ENCODE measurements at places on chromosomes 5 and 9.

GRCh38 chr9:68750255-68750654 is 45.2 kb downstream of the PIP5K1B start:
- DNase-seq, result no peak

DNA sequence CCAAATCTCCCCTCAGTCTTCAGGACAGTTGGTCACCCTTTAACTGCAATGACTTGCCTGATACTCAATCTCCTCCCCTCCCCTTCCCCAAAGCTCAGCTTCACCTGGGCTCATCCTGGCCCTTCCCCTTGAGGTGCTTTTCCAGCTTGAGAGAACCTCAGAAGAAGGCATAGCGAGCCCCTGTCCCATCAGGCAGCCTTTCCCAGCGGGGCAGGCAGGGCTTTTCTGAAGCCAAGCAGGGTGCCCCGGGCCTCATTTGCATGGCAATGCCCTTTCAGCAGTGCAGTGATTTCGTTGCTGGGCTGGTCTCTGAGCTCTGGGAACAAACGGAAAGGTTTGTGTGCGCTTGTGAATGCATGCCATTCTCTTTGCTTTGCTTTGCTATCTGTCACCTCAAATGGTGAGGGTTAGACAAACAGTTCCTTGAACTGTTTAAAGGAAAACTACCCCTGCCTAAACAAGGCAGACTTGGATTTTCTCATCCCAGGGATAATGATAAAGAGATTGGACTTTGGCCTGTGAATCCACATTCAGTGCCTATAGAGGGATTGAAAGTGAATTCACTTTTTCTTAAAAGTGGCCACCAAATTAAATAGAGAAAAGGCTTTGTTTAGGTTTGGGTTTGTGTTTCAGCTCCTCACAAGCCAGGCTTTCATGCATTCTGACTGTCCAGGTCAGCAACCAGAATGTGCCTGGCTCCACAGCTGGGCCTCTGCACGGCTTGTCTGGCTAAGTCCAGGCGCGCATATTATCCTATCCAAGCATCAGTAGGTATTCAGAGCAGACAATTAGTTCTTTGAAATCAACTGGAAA is 165.3 kb downstream of the ZNF608 start:
- no peak for DNase-seq

GRCh38 chr9:126217250-126217653 is 109.4 kb upstream of the MVB12B start:
- DNase-seq, result no peak

- DNase-seq, result no peak
Observed at GRCh38 chr9:5920860-5921328, 30.2 kb downstream of the MLANA start.

GRCh38 chr5:179229331-179229831 is 115.9 kb downstream of the ADAMTS2 start:
- DNase-seq, result no peak

- no peak for DNase-seq
Observed at GRCh38 chr5:33966805-33967204, 17.7 kb downstream of the SLC45A2 start.

DNA sequence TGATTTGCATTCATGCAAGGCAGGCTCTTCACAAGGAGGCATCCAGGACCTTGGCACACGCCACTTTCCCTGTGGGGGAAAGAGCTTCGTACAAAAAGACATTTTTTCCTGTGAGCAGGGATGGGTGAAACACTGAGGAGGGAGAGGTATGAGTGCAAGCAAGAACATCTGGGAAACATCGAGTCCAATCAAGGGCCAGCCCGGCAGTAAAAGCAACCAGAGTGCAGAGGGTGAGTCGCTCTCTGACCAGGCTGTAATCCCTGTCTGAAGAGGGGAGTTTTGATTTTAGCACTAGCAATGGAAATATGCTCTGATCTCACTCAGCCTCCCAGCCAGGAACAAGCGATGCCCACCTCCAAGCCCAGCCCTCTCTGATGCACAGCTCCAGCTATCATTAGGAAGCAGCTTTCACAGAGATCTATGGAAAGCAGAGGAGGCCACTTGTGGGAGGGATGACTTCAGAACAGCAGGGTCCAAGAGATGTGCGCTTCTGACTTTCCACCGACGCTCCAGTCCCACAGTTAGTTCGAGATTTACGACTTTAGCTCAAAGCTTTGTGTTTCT is 211.0 kb upstream of the ADAMTS16 start:
- no peak for DNase-seq

GRCh38 chr9:131668439-131669268 is 71.2 kb downstream of the RAPGEF1 start:
- peak; percentile 72 for DNase-seq

DNA sequence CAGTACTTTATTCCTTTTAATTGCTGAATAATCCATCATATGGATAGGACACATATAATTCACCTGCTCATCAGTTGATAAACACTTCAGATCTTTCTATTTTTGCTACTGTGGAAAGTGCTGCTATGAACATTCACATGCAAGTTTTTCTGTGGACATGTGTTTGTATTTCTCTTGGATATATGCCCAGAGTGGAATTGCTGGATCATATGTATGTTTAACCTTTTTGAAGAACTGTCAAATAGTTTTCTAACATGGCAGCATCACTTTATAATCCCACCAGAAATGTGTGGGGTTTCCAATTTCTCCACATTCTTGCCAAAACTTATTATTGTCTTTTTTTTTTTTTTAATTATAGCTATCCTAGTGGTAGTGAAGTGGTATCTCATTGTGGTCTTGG is 15.1 kb downstream of the CARTPT start:
- DNase-seq, result no peak

GRCh38 chr5:1059884-1060263 is 51.3 kb downstream of the NKD2 start:
- no peak for DNase-seq

GRCh38 chr9:91306296-91306630 is 55.5 kb downstream of the AUH start:
- no peak for DNase-seq

DNA sequence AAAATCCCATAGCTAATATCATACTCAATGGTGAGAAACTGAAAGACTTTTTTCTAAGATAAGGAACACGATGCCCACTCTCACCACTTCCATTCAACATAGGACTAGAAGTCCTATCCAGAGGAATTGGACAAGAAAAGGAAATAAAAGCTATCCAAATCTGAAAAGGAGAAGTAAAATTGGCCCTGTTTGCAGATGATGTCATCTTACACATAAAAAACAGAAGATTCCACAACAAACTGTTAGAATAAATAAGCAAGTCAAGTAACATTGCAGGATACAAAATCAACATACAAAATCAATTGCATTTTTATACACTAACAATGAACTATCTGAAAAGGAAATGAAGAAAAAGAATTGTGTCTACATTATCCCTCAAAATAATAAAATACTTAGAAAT is 308.0 kb downstream of the MCTP1 start:
- DNase-seq, result no peak

- no peak for DNase-seq
Observed at GRCh38 chr9:114856215-114856941, 50.5 kb upstream of the TNFSF15 start.

GRCh38 chr9:124503713-124504529 is 3.3 kb downstream of the NR5A1 start:
- no peak for DNase-seq

DNA sequence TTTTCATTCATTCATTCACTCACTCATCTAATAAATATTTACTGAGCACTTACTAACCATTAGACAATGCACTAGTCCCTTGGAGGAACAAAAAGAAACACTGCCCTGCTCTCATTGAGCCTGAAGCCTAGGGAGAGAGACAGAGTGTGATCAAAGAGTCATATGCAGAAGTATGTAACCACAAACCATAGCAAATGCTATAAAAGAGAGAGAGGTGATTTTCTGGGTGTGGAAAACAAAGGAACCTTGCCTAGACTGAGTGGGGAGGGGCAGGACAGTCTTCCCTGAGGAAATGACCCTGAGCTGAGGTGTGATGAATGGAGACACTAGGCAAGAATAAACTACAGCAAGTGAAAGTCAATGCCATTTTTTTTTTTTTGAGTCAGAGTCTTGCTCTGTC is 10.8 kb upstream of the ADRA1B start:
- DNase-seq, result no peak

DNA sequence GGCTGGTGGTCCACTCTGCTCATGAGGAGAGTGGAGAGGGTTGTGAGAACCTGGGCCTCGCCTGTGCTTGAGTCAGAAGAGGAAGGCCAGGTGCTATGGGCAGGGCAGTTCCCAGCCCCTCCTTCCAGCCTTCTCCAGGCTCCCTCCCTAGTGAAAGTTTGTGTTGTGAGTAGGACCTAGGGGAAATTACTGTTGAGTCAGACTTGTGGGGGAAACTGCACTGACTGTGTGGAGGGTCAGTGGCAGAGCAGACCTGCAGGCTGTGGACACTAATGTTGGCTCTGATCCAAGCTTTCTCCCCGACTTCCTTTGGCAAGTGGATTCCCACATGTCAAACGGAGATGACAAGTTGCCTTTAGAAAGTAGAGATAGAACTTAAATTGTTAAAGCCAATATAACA is 102.6 kb downstream of the ARHGAP26 start:
- no peak for DNase-seq

- no peak for DNase-seq
Observed at GRCh38 chr9:133733796-133734533, 4.2 kb downstream of the SARDH start.

GRCh38 chr9:36572515-36573418 is at the start of gene MELK:
TSS of gene MELK (plus strand) at chr9:36572895. CDS start at chr9:36581682, 8,787 bp downstream.
- peak; percentile 91 for DNase-seq

- DNase-seq, result no peak
Observed at GRCh38 chr5:67028941-67029340, 167.7 kb downstream of the CD180 start.

GRCh38 chr9:119697996-119698395 is 328.8 kb upstream of the BRINP1 start:
- no peak for DNase-seq

- no peak for DNase-seq
Observed at GRCh38 chr5:160470437-160471361, 49.0 kb downstream of the PTTG1 start.

- no peak for DNase-seq
Observed at GRCh38 chr5:32833663-32834062, 122.5 kb downstream of the NPR3 start.

- DNase-seq, result no peak
Observed at GRCh38 chr5:39891376-39891775, 466.6 kb upstream of the DAB2 start.

GRCh38 chr5:36646507-36647023 is 40.2 kb downstream of the SLC1A3 start:
- no peak for DNase-seq

DNA sequence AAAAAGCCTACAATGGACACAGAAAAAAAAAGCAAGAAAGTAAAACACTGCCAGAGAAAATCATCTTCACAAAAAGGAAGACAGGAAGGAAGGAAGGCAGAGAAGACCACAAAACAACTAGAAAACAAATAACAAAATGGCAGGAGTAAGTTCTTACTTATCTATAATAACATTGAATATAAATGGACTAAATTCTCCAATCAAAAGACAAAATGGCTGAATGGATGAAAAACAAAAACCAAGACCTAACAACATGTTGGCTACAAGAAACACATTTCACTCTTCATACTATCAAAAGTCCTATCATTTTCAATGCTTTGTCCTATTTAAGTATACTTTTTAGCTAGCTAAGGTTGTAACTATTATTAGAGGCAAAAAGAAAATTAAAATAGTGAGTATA is 36.9 kb upstream of the HMGCR start:
- no peak for DNase-seq

- no peak for DNase-seq
Observed at GRCh38 chr9:121844098-121844497, 192.7 kb downstream of the DAB2IP start.

DNA sequence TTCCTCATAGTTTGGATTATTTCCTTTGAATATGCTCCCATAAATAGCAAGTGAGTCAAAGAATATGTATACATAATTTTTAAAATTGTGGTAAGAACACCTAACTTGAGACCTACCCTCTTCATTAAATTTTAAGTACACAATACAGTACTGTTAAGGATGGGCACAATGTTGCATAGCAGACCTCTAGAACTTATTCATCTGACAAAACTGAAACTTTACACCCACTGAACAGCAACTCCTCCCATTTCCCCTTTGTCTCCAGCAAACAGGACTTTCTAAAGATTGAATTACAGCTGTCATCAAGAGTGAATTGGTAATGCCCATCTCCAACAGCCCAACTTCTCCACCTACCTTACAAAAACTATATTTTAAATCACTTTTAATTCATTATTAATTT is 388.9 kb downstream of the HTR1A start:
- DNase-seq, result no peak

DNA sequence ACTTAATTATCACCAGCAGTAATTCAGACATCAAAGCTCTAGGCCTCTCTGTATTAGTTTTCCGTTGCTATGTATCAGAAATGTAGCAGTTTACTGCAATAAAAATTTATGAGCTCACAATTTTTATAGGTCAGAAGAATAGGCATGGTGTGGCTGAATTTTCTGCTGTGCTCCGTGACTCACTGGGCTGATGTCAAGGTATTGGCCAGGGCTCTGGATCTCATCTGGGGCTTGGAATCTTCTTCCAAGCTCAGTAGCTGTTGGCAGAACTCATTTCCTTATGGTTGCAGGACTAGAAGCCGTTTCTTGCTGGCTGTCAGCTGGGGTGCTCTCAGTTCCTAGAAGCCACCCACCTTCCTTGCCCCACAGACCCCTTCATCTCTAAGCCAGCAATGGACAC is 66.3 kb downstream of the PSAT1 start:
- DNase-seq, result no peak

DNA sequence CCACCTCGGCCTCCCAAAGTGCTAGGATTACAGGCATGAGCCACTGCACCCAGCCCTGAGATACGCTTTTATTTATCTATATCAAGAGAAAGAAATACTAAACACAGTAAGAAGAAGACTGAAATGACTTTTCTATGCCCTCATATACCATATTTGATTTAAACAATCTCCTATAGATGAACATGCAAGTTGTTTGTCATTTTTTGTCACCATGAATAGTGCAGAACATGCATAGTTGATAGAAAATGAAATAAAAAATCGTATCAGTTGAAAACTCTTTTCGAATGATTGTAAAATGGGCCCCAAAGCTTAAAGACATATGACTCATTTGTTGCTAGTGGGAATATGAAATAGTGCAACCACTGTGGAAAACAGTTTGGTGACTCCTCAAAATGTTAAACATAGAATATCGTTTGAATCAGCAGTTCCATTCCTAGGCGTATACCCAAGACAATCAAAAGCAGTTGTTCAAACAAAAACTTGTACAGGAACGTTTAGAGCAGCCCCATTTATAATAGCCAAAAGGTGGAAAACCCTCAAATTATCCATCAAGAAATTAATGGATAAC is 61.4 kb upstream of the ANKH start:
- DNase-seq, result no peak

DNA sequence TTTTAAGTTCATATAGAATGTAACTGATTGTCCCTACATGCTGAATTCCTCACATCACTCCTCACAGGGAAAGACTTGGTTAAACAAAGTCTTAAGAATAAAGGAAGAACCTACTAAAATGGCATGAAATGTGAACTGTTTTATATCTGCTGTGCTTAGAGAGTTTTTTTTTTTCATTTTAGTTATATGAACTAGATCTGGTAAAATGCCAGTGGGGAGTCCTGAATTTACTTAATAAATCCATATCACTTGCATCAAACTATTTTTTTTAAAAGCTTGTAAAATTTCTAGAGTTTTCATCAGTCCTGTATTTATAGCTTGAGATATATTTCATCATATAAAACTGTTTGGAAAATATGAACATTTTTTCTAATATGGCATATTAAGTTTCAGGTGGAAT is 1528.6 kb downstream of the EFNA5 start:
- DNase-seq, result no peak

All from CD8-positive, alpha-beta T cell (primary cell).